ENCODE measurements at places on chromosomes 3 and 15.

DNA sequence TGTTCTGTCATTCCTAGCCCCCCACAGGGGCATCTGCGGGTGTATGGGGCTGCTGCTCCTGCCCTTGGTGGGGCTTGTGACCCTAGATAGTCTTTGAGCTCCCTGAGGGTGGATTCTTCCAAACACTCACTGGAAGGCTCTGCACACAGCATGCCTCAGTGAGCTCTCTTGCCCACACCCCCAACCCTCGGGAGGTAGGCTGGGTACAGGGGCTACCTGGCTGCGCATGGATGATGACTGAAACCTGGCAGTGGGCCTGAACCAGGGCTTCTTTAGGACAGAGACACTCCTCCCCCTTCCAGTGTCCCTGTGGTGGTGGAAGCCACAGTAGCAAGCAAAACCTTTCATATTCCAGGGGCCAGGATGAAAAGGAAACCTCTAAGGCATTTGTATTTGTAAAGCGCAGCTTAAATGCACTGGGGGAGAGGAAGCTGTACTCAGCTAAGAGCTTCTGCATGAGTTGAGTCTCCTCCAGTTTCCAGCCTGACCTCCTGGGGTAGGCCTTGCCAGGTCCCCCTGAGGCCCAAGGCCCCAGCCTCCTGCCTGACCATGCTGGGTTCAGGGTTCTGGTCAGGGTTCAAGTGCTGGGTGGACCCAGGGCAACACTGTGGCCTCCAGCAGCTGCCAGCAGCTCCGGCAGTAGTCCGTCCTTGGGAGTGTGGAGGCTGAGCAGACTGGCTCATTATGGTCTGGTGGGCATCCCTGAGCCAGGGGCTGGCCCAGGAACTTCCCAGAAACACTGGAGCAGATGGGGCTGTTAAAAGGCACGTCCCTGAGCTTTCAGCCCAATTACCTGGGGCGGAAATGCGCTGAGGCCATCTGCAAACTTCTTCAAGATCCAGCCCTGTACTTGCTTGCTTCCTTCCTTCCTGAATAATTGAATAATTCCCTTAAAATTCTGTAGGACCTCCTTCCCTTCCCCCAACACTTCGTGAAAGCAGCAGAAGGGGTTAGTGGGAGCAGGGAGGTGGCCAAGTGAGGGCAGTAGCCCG lies 89.7 kb downstream of the HMG20A start:
- no peak for DNase-seq

DNA sequence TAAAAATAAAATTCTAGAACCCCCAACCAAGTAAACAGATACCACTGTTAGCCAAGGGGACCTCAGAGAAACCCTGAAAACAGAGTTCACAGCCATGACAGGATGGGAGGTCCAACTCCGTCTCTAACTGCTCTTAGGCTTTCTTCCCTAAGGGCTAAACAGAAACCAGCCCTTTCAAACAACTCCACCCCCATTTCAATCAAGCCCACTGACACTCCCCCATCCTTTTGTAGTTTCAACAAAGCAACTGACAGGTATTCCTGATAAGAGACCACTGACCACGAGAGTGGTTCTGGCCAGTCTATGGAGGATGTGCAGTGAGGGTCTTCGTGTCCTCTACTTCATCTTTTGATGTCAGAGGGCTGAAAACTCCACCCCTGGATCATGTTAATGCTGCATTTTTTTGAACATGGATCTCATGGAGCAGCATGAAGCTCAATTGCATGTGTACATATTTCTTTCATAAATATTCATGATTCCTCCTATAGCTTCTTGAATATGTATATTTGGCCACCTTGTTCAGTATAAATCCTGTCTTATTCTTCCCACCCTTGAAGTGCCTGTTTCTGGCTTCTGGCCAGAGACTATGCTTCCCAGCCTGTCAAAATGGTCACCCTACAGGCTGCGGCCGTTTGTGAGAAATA lies 222.6 kb downstream of the OSBPL10 start:
- no peak for DNase-seq

DNA sequence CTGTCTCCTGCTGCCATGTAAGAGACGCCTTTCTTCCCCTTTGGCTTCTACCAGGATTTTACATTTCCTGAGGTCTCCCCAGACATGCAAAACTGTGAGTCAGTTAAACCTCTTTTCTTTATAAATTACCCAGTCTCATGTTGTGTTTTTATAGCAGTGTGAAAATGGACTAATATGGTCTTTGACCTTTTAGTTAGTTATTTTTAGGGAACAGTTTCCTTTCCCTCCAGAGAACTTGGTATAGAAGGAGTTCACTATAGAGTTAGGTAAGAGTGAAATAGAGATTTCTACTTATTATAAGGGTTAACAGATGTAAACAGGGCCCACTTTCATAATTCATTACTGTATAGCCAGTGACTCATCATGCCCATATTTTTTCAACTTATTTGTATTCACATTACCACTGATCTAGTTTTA lies 170.9 kb downstream of the UNC13C start:
- no peak for DNase-seq

- no peak for DNase-seq
These were observed 67.0 kb upstream of the IMPG2 start for GRCh38 chr3:101387351-101387750.

DNA sequence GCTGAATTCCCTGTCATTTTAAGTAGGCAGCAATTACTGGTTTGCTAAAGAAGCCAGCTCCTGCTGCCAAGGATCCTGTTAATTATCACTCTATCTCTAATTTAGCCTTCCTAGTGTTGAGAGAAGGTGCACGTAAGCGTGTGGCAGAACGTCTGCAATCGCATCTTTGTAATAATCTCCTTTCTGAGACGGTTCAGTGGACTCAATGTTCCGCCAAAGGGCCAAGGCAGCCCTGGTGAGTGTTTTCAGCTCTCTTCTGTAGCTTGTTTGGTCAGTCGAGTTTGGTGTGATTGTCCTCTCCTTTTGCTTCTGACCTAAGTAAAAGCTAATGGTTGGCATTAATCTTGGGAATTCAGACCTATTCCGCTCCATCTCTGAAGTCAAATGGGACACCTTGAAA lies 24.2 kb downstream of the MITF start:
- DNase-seq = no peak

DNA sequence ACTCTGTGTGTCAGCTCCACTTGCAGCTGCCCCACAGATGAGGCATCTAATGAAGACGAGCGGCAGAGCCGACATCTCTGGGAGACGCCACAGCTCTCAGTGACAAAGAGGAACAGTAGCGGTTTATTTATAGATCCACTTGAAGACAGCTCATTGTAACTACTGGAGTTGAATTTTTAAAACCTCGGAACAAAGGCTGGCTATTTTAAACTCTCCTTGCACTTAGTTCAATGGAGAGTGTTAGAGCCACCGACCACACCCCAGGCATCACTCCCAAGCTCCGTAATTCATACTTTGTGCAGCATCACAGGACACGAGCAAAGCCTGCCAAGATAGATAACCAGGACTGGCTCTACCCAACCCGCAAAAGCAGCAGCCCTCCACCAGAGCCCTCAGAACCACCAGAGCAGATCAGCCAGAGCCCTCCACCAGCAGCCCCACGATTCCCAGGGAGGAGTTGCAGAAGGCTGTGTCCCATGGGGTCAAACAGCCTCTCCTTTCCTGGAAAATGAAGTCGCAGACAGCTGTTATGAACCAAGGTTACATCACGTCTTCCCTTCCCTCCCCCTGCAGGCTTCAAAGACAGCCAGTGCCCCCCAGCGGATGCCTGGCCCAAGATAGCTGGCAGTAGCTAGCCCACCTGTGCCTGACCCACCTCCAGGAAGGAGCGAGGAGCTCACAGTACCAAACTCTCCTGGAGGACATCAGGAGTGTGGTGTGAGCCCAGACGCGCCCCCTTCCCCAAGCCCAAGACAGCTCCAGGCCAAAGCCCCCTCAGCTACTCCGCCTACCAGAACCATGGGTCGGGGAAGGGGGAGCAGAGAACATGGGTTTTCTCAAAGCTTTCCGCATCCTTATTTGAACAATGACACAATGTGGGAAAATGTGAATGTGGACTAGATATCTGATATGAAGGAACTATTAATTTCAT lies 45.7 kb downstream of the POC1A start:
- peak; percentile 58 for DNase-seq

DNA sequence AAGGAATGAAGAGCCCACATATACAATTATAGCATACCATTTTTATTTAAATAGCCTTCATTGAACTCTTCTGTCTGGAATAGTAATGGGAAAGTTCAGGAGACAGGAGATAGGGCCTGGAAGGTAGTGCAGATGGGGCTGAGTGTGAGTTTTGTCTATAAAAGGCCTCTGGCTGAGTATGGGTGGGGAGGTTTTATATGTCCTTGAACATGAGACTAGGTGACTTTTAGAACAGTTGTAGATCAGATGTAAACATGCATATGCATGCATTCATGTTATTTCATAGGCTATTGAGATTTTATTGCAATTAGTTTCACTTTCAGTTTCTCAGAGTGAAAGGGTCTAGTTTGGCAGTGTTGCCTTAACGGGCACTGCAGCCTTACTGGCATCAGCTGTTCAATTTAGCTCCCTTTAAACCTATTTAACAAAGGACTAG lies 27.1 kb downstream of the CGGBP1 start:
- DNase-seq = peak; percentile 50

DNA sequence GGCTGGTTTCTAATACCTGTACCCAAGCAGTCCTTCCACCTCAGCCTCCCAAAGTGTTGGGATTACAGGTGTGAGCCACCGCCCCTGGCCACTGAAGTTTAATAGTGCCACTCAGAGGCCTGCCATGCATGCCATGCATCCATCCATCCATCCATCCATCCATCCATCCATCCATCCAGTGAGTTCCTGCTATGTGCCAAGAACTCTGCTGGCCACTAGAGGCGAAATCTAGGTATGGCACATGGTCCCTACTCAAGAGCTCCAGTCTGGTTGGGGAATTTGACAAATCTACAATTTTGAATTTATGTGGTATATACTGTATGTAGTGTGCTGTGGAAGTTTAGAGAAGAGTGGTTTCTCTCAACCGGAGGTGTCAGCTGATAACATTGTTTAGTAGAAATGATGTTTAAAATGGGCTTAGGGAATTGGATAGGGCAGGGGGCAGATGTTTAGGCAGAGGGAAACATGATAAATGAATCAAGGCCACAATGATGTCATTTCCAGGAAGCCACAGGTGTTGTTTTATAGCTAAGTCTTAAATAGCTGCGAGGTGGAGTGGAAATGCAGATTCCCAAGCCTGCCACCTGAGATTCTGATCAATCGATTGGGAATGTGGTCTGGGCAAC lies 384.4 kb upstream of the C2CD4B start:
- DNase-seq = peak; percentile 59
